MV-4-11 (cell line): ENCODE measurements at places on chromosomes 4 and X.

DNA sequence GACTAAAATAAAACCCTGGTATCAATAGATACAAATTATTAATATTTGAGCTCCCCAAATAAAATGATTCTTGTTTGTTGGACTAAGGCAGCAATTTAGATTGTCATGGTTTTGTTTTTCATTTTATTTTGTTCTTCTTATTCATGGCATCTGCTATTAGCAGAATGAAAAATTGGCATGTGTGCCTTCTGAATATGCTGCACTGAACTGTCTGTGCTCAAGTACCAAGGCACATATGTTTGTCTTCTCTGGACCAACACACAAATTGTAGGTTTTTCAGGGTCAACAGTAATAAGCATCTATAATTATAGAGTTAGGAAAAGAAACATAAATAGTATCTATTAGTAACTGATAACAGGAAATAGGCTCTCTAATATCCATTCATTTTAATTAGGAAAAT lies 121.1 kb downstream of the BANK1 start:
- no peak for DNase-seq

DNA sequence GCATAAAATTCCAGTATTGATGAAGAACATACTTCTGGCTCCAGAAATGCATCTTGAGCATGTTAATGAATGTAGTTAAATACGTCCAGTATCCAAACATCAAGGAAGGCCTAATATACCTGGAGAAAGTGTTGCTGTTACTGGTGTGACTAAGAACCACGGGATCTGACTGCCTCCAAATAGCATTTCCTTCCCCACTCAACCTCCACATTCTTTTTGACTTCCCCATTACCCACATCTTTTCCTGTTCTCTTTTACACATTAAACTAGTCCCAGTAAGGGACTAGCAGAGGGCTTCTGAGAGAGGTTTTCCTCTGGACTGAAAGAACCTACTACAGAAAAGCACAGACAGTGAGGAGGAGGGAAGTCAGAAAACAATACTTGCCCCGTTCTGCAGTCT lies 482.8 kb upstream of the HTR2C start:
- DNase-seq: no peak

DNA sequence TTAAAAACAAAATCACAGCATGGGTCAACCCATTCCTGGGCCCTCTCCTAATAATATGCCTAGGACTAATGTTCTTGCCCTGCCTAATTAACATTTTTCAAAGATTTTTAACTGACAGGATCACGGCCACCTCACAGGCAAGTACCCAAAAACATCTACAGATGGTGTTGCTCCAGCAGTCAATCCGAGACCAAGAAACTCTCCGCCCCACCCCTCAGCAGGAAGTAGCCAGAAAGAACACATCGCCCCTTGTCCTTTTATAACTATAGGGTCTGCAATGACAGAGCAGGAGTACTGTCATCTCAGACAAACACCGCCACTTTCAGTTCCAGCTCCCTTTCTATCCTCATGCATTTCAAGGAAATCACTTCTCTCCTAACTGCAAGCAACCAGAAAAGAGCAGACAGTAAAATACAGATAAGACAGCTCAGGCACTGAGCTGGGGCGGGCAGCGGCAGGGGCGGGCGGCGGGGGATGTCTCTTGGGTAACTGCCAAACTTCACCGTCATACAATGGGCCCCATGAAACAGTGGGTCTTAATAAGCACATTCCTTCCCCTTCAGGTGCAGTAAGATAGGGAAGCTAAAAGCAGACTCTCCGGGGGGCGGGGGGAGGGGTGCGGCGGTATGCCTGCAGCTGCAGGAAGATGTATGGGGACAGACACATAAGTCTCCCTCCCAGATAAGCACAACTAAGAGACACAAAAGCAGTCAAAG lies 67.4 kb downstream of the ZNF182 start:
- DNase-seq: no peak

- peak; percentile 49 for DNase-seq
Observed at GRCh38 chr4:83362492-83363329, 28.1 kb upstream of the HPSE start.

GRCh38 chr4:75545526-75545925 lies 10.3 kb upstream of the ODAPH start:
- DNase-seq: no peak

GRCh38 chr4:136925203-136925602 lies 607.1 kb downstream of the PCDH18 start:
- no peak for DNase-seq

- DNase-seq: no peak
Observed at GRCh38 chr4:71266090-71266794, 72.6 kb upstream of the SLC4A4 start.

GRCh38 chr4:10371121-10371520 lies 86.1 kb downstream of the ZNF518B start:
- no peak for DNase-seq

DNA sequence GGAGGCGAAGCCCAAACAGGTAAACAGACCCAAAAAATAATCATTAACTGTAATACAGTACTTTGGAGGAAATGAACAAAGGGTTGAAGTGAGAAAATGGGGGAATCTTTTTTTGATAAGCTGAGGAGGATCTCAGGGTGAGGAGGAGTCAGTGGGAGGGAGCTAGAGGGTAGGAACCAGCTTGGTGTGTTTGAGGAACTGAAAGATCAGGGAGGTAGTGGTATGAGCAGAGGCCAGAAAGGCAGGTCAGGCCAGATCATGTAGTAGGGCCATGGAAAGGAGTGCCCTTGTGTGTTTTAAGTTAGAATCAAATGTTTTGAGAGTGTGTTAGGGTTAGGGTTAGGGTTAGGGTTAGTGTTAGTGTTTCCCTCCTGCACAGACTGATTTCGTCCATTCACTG lies 48.8 kb downstream of the PPP2R2C start:
- peak; percentile 82 for DNase-seq

GRCh38 chr4:149280806-149281205 lies 534.8 kb downstream of the IQCM start:
- no peak for DNase-seq

DNA sequence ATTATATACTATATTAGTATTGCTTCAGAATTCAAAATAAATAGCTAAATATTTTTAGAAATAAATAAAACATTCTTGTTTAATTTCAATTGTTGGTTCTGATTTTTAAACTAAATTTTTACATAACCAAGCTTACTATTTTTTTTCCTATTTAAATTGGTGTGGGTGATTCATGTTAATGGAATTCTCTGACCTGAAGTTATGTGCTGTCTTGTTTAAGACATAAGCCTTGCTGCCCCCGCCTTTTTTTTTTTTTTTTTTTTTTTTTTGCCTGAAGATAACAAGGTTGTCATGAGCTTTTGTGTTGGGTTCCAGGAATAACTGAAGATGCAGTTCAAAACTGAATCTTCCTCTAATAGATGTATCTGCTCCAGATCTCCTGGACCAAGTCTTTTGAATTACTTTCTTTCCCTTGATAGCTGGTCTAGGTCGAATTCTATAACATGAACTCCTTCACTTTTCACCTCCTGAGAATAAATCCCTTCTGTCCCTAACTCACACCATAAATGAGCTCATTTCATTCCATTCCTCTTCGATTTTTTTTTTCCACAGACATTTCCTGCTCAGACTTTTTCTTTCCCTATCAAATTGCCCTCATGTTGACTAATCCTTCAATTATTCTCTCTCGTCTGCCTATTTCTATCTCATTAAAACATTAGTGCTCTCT lies 261.5 kb upstream of the FTHL17 start:
- DNase-seq: no peak

DNA sequence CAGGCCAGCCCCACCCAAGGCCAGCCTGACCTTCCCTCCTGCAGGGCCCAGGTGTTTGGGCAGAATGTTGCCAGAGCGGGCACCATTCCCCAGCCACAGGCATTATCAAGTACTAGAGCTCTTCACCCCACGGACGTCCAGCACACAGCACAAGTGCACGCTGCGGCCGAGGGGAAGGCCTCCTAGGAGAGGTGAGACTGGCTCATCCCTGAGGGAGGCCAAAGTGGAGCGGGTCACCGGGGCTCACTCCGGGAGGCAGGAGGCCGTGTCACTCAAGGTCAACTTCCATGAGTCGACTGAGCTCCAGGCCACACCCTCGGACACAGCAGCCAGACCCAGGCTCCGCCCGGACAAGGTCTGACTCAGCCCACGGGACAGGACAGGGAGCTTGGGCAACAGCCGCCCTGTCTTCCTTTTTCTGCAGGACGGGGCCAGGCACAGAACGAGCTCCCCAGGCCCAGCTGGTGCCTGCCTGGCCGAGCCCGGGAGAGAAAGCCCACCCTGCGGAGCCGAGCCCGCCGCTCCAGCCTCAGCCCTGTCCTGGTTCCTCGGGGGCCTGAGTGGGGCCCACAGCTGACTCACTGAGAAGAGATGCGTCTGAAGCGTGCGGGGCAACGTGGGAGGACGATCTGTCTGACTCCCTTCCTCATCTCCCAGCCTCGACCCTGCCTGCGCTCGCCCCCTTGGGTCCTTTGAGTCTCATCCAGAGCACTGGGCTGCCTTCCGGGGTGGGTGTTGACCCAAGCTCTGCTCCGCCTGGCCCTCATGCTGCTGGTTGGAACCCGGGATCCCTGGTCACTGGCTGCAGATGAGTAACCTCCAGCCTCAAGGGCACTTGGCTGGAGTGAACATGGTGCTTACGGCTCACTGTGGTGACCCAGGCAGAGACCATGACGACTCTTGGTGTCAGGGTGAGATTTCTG lies 1.6 kb downstream of the SLC49A3 start:
- peak; percentile 87 for DNase-seq

DNA sequence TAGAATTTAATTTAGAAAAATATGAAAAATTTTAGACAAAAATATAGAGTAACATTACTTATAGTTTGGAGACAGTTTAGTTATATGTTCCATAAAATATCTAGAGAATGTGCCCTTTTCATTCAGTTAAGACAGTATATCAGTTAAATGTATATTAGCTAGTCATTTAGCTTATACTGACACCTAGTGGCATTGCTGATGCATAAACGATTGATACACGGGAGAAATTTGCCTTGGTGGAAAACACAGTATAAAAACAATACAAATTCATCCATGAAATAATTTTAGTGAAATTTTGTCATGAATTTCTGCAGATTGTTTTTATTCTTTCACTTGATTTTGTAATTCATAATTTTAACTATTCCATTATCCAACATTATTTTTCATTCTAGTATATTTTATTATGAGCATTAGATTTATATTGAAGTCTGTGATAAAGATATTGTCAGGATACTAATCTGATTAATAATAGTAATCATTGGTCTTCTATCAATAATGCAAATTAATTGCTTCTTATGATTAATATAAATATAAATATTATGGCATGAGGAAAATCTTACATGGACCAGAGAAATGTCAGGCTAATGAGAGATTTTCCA lies 219.0 kb downstream of the TLL1 start:
- peak; percentile 18 for DNase-seq

DNA sequence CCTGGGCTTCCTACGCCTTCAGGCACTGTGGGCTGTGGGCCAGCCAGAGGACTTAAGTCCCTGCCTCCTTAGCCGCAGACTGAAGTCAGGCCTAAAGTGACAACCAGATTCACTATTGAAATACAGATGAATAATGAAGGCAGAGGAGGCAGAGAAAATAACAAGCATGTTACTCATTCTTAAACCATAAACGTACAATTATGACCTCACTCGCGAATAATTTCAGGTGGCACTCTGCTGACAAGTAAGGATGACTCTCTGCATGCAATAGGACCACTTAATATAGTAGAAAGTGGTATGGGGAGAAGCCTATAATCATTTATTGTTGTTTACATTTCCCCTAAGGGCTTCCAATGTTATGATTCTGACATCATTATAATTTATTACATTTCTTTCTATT lies 409.2 kb upstream of the FGF13 start:
- no peak for DNase-seq

GRCh38 chr4:48908687-48909086 lies 2.1 kb upstream of the OCIAD2 start:
- no peak for DNase-seq

GRCh38 chr4:75904076-75904475 lies 1.8 kb upstream of the PPEF2 start:
- DNase-seq: no peak

DNA sequence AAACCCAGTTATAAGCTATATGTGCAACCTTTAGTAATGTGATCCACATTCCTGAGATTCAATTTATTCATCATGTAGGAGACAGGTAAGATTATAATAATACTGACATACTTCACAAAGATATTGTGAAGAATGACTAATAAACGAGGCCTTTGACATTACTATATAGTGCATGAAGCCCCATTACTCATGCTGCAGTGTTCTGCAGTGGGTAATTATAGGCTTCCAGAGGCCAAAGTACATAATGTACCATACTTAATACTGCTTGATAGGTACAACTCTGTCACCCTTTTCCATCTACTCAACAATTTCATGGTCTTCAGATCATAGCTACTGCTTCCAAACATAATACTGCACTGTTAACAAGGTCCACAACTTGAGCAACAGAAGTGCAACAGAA lies 68.9 kb downstream of the COL25A1 start:
- no peak for DNase-seq

GRCh38 chr4:107780665-107781064 lies 44.1 kb upstream of the SGMS2 start:
- DNase-seq: no peak

DNA sequence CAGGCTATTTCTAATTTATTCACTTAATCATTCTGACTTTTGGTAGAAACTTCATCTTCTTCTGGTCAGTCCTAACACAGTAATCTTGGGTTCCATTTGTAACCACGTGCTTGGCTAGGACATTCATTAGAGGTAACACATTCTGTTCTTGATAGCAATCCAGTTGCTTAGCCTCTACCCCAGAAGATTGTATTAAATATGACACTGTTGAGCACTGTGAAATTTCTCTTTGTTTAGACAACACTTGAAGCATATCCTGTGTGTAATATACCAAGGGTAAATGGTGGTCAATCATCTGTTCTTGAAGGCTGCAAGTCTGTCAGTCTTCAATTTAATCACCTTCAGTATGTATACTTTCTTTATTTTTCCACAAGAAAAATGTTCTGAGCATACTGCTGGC lies 523.0 kb downstream of the ANKRD50 start:
- no peak for DNase-seq

DNA sequence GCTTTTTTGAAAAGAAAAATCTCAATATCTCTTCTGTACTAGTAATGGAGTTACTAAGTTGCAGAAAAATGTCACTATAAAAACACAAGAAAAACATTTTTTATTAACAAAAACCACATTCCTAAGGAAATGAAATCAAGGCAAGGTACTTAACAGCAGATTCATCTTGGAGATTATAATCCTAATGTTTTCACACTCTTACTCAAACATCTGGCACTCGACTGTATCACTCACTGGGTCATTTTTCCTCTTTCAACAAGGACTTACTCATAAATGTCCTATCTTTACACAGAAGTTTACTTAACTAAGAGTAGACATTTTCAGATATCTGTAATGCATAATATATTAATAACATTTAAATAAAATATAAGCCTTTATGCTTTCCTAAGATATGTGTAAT lies 216.6 kb downstream of the NR3C2 start:
- DNase-seq: no peak
